Stomach (tissue), 19 donors: ENCODE measurements at places on chromosomes 11 and 22.
A peak's percentile ranks its signal among the peaks of the same experiment; 100 is the strongest.

- DNase-seq: no peak
Observed at GRCh38 chr22:25064894-25065560, 112.5 kb downstream of the KIAA1671 start.

GRCh38 chr11:30009060-30009459 lies 7.8 kb downstream of the KCNA4 start:
- DNase-seq: no peak

DNA sequence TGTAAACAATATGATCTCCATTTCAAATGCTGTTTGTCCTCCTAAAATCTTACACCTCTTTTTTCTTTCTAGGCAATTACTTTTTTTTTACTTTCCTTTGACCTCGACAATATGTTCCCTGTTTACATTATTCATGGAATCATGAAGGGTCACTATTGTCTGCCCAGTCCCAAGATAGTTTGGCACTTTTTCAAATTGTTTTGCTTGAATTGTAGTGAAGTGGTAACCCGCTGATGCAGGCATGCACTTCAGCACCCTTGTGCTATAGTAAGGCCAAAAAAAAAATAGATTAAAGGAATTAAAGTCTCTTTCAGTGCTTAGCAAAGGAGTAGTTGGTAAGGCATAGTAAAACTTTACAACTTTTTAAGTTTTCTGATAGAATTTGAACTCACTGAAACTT lies 90.9 kb downstream of the PAX6 start:
- no peak for DNase-seq

DNA sequence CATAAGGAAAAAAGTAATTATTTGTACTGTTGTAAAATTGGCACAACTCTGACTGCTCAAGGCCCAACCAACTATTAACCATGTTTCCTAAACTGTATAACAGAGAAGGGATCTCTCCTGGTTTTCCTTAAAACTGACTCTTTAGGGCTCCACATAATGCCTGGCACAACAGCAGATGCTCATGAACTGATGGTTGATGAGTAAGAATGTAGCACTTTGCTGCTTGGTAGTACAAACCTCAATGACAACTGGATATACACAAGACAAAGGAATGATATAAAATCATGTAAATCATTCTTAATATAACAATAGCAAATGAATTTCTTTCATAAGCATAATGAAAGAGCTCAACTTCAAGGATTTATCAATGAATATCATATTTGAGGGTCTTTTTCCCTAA lies 11.7 kb downstream of the MSANTD2 start:
- DNase-seq: no peak

DNA sequence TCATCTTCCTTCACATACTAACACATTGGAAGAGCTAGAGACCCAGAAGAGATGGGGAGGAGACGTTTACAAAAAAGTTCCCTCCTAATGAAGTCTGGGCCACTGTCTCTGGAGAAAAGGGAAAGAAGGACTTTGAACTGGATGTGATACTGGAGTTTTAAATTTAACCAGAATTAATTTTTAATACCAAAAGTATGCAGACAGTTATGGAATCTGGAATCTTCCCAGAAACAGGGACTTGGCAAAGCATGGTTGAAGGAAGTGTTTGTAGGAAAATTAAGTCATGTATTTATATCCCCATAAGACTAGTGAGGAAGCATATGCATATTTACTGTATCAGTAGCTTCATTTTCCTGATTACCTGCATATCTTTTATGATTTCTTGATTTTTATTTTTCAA lies 215.5 kb downstream of the TTC28 start:
- no peak for DNase-seq

DNA sequence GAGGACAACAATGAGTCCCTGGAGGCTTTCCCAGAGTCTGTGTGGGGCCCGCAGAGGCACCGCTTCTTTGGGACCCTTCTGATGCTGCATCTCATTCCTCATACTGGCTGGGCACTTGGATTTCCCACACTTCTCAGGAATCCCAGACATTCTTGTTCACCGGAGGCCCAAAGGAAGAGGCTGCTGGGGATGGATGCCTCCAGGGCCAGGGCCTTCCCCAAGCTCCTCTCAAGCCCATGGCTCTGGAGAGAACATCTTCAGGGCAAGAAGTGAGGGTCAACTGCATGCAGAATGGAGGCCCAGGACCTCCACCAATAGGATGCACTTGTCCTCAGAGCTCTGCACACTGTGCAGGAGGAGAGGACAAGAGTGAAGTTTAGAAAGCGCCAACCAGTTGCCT lies 34.6 kb downstream of the DKK3 start:
- DNase-seq: no peak

GRCh38 chr11:114221037-114221436 lies 75.2 kb upstream of the NNMT start:
- DNase-seq: no peak

GRCh38 chr11:102012946-102013345 lies 34.3 kb upstream of the CFAP300 start:
- no peak for DNase-seq

GRCh38 chr11:128304666-128305485 lies 282.5 kb downstream of the ETS1 start:
- DNase-seq: peak; percentile 45

GRCh38 chr11:75145196-75145971 lies 5.5 kb upstream of the SLCO2B1 start:
- DNase-seq: no peak

GRCh38 chr11:87589082-87589481 lies 551.3 kb downstream of the TMEM135 start:
- no peak for DNase-seq

DNA sequence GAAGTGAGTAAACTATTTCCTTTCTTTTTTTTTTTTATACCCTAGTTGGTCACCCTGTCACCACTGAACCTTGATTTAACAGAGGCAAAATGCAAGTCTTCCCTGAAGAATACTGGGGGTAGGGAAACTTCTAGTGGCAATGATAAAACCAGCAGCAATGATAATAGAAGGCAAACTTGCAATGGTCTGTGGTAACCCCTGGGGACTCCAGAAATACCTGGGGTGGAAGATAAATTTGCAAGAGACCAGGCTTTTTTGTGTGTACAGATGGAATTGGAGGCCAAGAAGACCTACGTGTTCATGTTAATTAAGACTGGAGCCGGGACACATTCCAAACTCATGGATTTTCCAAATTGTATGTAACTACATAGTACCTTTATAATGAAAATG lies 11.6 kb downstream of the APOL5 start:
- no peak for DNase-seq

- DNase-seq: peak; percentile 58
Observed at GRCh38 chr11:118912742-118913410, 12.8 kb downstream of the BCL9L start.

GRCh38 chr22:27239520-27239919 lies 562.0 kb downstream of the MN1 start:
- no peak for DNase-seq

DNA sequence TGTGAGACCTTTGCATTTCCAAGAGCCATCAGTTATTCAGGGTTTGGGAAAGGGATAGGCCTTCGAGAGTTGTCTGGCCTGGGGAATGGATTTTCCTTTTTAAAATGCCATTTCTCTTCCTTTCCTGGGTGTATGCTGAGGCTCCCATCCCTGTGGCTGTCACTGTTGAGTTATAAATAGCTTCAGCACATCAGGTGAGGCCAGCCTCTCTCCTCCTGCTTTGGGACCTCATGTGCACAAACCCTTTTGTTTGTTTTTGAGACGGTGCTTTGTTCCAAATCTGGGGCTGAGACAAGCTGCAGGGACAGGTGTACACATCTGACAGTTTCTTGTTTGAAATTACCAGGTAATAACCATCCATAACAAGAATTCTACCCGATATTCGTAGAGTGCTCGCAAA lies 1.3 kb downstream of the TEF start:
- no peak for DNase-seq

DNA sequence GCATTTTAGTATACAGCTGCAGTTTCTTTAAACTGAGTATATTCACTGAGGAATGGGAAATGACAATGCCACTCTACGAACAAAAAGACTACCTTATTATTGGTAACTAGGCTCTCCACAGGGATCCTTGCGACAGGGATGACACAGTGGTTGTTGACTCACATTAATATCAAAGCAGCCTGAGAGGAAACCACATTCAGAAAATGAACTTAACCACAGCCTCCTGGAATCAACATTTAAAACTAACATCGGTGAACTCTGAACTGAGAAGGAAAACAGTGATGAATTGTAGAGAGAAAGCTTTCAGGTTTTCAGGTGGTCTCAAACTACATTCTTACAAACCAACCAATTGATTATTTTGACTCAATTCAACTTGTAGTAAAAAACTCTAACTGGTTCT lies 90.3 kb upstream of the MTMR2 start:
- DNase-seq: no peak

DNA sequence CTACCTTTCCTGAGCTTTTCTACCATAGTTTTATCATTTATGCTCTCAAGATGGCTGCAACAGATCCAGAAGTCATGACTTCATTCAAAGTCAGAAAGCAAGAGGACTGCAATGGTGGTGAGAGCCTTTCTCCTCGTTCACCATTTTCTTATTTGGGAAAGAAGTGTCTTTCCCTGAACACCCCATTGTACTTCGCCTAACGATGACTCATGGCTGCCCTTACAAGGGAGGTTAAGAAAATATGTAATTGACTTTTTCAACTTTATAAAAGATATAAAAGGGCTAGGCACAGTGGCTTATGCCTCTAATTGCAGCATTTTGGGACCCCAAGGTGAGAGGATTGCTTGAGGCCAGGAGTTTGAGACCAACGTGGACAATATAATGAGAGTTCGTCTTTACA lies 541.7 kb downstream of the METTL15 start:
- DNase-seq: no peak

- DNase-seq: no peak
Observed at GRCh38 chr11:123404676-123405075, 25.4 kb upstream of the GRAMD1B start.

GRCh38 chr11:69010361-69010891 lies 2.6 kb downstream of the MRGPRF start:
- peak; percentile 60 for DNase-seq

- DNase-seq: no peak
Observed at GRCh38 chr11:111409915-111410314, 30.8 kb upstream of the POU2AF1 start.

DNA sequence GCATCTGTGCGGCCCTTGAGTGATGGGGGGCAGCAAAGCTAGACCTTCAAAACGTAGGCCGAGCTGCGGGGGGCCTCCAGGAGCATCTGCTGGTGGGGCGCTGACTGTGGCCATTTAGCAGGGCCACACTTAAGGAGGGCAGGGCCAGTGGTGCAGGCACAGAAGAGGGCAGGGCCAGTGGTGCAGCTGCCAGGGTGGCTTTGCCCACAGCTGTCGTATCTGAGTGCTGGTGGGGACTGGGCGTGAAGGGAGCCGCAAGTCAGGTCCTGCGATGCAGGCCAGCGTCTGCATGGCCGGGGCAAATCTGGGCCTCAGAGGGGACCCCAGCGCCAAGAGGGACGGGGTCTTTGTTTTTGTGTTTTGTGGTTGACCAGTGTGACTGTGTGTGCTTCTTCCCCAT lies 27.7 kb downstream of the RNH1 start:
- DNase-seq: no peak

- DNase-seq: peak; percentile 73
Observed at GRCh38 chr11:832529-833113, at the start of gene CD151. Gene CD151 (plus strand): TSS chr11:832952. CDS start chr11:836070, 3,118 bp downstream.

DNA sequence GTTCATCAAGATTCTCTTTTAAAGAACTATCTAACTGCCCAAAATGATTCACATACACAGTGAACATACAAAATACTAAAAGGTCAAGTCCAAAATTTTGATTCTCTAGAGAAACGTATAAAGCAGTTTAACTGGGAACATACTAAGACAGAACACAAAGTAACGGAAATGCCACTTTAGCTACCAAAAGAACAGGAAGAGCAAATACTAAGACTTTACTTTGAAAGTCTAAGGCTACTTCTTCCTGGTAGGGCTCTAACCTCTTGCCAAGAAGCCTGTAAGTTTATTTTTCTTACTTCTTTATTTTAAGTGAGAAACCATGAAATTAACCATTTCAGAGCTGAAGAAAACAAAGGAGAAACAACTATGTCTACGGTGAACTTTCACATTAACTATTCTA lies 6.2 kb downstream of the PICALM start:
- peak; percentile 27 for DNase-seq

GRCh38 chr11:115555336-115556090 lies 51.3 kb upstream of the CADM1 start:
- no peak for DNase-seq

- no peak for DNase-seq
Observed at GRCh38 chr22:28594797-28595462, 84.7 kb downstream of the TTC28 start.

DNA sequence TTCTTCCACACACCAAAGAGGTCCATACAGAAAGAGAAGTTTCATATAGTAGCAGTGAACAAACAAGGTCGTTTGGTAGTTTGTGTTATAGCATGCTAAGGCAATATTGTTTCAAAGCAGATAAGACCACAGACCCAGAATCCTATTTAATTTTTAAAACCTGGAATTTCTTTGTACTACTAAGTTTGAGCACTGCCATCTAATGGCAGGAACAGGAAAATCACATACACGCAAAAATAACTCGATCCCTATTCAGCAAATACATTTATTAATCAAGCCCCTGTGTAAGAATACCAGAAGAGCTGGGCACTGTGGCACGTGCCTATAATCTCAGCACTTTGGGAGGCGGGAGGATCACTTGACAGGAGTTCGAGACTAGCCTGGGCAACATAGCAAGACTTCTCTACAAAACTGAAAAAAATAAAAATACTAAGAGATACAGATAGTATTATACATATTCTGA lies 2.9 kb upstream of the BTBD10 start:
- peak; percentile 66 for DNase-seq

DNA sequence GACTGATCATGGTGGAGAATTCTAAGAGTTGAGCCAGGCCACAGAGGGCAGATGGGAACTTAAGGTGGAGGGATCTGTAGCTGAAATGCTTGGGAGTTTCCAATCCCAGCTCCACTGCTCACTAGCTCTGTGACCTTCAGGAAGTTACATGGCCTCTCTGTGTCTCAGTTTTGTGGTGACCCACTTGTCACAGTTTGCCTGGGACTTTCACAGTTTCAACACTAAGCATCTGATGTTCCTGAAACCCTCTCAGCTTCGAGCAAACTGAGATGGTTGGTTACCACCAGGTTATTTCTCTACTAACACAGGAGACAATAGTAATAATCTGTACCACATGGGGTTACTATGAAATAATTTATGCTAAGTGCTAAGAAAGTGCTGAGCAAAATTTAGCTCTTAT lies 505.3 kb downstream of the OPCML start:
- no peak for DNase-seq

DNA sequence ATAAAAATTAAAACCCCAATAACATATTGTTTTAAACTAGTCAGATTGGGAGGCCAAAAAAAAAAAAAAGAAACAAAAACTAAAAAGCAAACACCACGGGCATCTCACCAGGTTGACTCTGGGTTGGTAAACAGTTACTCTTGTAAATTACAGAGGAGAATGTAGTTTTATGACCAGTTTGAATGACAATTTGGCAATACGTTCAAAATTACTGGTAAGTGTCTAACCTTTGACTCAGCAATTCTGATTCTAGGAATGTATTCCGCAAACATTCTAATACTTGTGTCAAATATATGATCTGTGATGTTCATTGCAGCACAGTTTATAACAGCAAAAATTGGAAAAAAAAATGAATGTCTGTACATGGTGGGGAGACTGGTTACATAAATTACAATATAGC lies 1376.0 kb downstream of the TBC1D22A start:
- DNase-seq: no peak
